ENCODE measurements at places on chromosomes 5 and 9. TPM values are rescaled to one million over a fixed set of nuclear protein-coding genes. Genes with fewer than 3 reads are reported as not detected.

COL23A1 gene
- total RNA-seq = 0.16 TPM

- no peak overlapping the region for H3K4me3 ChIP-seq
- peak; percentile 43 for DNase-seq
- H3K4me1 ChIP-seq = no peaks in the 10 kb centered on the region
- H3K36me3 ChIP-seq = no peaks in the 10 kb centered on the region
- no peak overlapping the region for H3K27ac ChIP-seq
- H3K27me3 ChIP-seq = no peaks in the 10 kb centered on the region
Observed at GRCh38 chr9:112299514-112299913, 33.9 kb downstream of the PTBP3 start.

- H3K27ac ChIP-seq = no peak overlapping the region
- H3K4me1 ChIP-seq = peaks cover 26% of the 10 kb centered on the region
- DNase-seq = no peak
- H3K4me3 ChIP-seq = no peak overlapping the region
- no peaks in the 10 kb centered on the region for H3K36me3 ChIP-seq
- H3K27me3 ChIP-seq = no peaks in the 10 kb centered on the region
Observed at GRCh38 chr9:137275588-137276472, 1.7 kb upstream of the TOR4A start.

GRCh38 chr9:22142671-22143070 lies 133.6 kb upstream of the CDKN2B start:
- H3K4me3 ChIP-seq = no peak overlapping the region
- H3K27me3 ChIP-seq = no peaks in the 10 kb centered on the region
- DNase-seq = peak; percentile 69
- H3K27ac ChIP-seq = peak overlapping the region; percentile 68

PCDHGC4 gene
- total RNA-seq = 7.4 TPM

CHMP5 gene
- 109 TPM for total RNA-seq

VLDLR gene
- 63.2 TPM for total RNA-seq

DNA sequence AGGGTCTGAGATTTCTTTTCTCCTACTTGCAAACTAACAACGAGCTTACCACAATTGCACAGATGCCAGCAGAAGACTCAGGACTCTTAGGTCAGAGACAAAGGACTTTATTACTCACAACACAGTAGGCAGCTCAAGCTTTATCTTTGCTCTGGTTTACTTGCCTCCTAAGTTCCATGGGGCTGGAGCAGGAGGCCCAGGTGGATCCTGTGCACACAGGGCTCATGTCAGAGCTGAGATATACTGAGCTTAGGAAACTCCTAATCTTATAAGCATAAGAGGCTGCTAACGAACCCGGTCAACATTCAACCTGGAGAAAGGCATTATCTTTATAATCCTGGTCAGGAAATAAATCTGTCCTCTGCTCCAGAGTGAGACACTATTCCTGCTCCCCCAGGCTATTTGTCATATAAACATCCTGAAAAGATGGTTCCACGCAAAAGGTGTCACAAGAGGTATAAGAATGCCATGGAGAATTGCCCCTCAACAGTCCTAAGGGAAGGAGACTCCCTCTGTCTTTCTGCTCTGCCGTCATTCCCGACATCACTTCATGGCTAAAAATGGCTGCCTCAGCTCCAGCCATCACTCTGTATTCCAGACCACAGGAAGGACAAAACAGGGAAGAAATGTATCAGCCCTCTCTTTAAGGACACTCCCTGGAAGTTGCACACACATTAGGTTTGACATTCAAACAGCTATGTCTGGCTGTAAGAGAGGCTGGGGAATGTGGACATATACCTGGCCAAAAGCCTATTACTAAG lies 16.2 kb downstream of the DUSP1 start:
- no peaks in the 10 kb centered on the region for H3K36me3 ChIP-seq
- peaks cover 15% of the 10 kb centered on the region for H3K4me1 ChIP-seq
- no peak overlapping the region for H3K27ac ChIP-seq
- H3K27me3 ChIP-seq = no peaks in the 10 kb centered on the region
- no peak for DNase-seq
- H3K4me3 ChIP-seq = no peak overlapping the region

- H3K4me3 ChIP-seq = no peak overlapping the region
- DNase-seq = no peak
- H3K27ac ChIP-seq = no peak overlapping the region
Observed at GRCh38 chr9:19423163-19423562, 14.4 kb downstream of the ACER2 start.

DNA sequence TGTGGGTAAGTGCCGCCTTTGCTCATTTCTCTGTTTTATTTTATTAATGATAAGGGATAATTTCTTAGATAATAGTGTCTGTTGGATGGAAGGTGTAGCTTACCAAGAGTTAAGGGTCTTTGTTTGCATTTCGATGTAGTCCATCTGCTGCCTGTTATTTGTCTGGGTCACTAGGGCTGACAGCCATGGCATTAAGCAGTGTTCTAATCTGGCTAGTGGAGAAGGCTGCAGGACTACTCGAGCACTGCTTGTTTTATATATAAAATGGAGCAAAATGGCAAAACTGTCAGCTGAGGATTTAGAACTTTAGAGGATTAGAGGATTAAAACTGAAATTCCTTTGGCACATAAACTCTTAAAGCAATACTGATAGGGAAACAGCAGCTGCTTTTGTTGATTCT lies 67.5 kb downstream of the C7 start:
- no peaks in the 10 kb centered on the region for H3K4me1 ChIP-seq
- H3K27ac ChIP-seq = no peak overlapping the region
- no peak for DNase-seq

- H3K36me3 ChIP-seq = no peaks in the 10 kb centered on the region
- no peak overlapping the region for H3K27ac ChIP-seq
- no peak for DNase-seq
- H3K4me3 ChIP-seq = no peak overlapping the region
- no peaks in the 10 kb centered on the region for H3K27me3 ChIP-seq
Observed at GRCh38 chr5:24635209-24635608, 9.6 kb downstream of the CDH10 start.

IRX2 gene
- 7.0 TPM for total RNA-seq

Measured in astrocyte (in vitro differentiated cells and primary cell).